Activated CD8-positive, alpha-beta memory T cell treated with anti-CD3 and anti-CD28 coated beads, Interleukin-2, amount 10 ng/mL, durations not matched to agents 7 days and 5 days (primary cell): ENCODE measurements at places on chromosomes 16 and 17.

GRCh38 chr17:44012874-44013273, 1.9 kb downstream of the TMEM101 start:
- no peak for DNase-seq

DNA sequence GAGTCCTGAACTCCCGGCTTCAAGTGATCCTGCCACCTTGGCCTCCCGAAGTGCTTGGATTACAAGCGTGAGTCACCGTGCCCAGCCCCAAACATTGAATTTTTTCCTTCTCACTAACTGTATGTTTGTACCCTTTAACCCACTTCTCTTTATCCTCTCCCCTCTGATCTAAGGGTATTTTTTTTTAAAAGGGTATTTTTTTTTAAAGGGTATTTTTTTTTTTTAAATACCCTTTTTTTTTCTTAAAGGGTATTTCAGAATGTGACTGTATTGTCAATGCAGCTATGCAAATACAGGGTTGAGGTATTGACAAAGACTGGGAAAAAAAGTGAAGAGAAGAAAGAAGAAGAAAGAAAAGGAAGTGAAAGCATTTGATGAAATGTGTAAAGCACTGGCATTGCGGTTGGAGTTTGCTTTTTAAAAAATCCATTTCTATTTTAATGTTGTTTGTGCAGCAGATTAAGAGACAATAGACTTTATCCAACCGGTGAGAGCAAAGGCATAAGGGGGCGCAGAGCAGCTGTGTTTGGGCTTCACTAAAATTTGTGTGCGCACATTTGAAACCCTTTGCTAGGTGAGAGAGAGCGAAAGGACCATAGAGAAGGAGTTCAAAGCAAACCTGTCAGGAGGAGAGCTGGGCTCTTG, 42.4 kb downstream of the SYT17 start:
- no peak for DNase-seq

DNA sequence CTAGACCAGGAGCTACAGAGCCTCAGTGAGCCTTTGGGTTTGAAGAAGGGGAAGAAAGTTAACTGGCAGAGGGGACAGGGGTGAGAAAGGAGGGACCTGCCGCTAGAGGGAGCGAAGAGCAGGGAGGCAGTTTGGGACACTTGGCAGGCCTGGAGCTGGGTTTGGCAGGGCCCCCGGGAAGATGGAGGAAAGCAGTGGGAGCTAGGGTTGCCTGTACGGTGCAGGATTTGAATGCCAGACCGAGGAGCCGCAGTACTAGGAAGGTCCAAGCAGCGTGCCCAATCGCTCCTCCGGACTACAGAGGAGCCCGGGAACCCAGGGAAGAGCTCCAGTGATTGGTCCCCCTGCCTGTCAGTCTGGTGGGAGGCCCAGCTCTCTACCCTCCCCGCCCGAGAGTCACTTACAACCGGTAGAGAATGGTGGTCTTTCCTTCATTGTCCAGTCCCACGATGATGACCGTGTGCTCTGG, 1.3 kb downstream of the ARL5C start:
- peak; percentile 90 for DNase-seq

- peak; percentile 74 for DNase-seq
These were observed 2.7 kb upstream of the TMIGD1 start for GRCh38 chr17:30336369-30337171.

DNA sequence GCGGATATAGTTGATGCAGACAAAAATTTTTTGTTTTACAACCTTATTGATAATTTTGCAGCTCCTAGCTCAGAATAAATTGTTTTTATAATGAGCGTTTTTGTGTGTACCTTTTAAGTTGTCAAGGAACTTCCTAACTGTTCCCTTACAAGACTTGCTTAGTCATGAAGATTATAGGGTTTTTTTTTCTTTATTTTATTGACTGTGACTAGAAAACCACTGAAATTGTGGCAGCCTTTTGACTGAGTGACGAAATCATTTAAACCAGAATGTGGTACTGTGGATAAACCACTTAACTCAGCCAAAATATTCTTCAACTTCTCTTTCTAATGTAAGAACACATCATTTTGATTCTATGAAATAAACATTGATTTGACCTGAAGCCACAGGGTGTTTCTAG, 40.8 kb upstream of the VPS4A start:
- DNase-seq: no peak

GRCh38 chr16:57814896-57815295, 12.6 kb upstream of the KIFC3 start:
- DNase-seq: no peak

DNA sequence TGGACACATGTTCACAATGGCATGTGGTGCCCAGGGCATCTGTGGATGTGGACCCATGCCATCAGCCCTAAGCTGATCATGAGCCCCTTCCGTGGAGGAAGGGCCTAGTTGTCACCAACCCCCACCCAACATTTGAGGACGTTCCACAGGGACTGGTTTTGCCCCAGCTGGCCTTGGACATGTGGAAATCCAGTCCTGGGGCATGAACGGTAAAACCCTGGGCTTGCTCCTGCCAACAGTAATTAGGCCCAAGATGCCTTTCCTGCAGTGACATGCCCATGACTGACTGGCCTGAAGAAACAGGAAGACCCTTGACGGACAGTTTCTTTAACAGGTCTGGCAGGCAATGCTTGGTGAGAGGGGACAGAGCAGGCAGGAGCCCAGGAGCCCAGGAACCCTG, 7.7 kb downstream of the TNS4 start:
- DNase-seq: no peak

DNA sequence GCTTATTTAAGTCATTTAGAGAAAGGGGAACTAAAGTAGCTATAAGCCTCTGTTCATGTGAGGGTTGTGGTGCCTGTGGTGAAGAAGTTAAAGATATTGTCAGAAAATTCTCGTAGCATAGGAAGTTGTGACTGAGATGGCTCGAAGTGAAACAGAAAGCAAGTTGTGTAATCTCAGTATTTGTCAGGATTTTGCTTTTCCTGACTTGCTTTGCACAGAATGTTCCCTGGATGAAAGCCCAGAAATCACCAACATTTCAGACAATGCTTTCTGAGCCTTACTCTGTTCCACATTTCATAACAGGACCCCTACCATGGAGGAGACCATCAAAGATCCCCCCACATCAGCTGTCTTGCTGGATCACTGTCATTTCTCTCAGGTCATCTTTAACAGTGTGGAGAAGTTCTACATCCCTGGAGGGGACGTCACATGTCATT, 10.6 kb downstream of the CALCOCO2 start:
- DNase-seq: peak; percentile 84

GRCh38 chr16:72164691-72165090, 7.3 kb downstream of the PMFBP1 start:
- DNase-seq: no peak

- no peak for DNase-seq
These were observed 22.2 kb downstream of the TEX2 start for GRCh38 chr17:64240741-64241347.

GRCh38 chr16:57284209-57284951, at the start of gene PLLP:
Gene PLLP, minus strand, starts transcription at chr16:57284672. Its CDS starts 132 bp downstream, at chr16:57284540.
- no peak for DNase-seq

DNA sequence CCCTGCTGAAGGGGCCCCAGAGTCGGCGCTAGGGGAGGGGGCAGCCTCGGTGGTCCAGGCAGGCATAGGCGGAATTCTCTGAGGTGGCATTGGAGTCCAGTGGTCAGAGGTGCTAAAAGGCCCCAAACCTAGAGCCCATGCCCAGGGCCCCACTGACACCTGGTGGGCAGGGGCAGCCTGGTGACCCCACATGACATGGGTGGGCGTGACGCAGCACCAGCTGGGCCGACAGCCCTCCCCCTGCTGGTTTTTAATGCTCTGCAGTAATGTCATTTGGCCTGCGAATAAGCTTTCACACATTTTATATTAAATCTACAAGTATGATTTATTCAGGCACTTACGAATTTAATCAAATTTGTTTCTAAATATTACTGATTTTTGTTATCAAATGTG, 2.1 kb upstream of the RNPS1 start:
- DNase-seq: no peak

- no peak for DNase-seq
These were observed 19.7 kb downstream of the ADGRG1 start for GRCh38 chr16:57648125-57648524.

GRCh38 chr16:4536391-4537106, 2.0 kb downstream of the CDIP1 start:
- DNase-seq: no peak

DNA sequence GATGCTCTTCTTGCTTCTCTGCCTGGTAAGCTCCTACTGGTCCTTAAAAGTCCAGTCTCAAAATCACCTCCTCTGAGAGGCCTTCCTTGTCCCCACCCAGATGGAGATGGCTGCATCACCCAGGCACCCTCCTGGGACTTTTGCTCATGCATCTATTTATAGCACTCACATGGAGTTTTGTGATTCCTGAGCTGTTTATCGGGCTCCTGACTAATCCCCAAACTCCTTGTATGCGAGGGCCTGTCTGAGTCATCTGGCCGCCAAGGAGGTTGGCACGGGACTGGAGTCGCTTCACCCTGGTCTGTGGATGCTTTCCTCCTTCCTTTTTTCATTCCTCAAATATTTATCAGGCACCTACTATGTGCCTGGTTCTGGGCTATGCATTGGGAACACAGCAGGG, 2.3 kb upstream of the MAP2K3 start:
- no peak for DNase-seq

GRCh38 chr17:52027620-52028295, 130.8 kb downstream of the CA10 start:
- no peak for DNase-seq

GRCh38 chr16:2979669-2980226, 498 bp downstream of the PKMYT1 start:
- peak; percentile 60 for DNase-seq

- DNase-seq: peak; percentile 89
These were observed 164.0 kb downstream of the LAT start for GRCh38 chr16:29148867-29149272.

GRCh38 chr16:68898026-68898425, 54.7 kb downstream of the TANGO6 start:
- DNase-seq: no peak

DNA sequence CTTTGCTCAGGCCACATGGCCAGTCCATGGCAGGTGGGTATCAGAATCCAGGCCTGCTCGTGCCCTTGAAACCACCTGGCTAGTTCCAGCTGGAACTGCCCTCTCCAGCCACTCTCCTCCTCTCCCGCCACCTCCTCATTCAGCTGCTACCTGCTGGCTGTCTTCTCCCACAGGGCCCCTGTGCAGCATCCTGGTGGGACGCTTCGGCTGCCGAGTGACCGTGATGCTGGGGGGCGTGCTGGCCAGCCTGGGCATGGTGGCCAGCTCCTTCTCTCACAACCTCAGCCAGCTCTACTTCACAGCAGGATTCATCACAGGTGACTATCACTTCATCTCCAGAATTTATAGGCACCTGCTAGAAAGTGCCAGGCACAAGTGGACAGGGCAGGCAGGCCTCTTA, 10.1 kb downstream of the SLC16A5 start:
- no peak for DNase-seq

- no peak for DNase-seq
These were observed 11.0 kb upstream of the CAMKK1 start for GRCh38 chr17:3903881-3904290.

- no peak for DNase-seq
These were observed 12.7 kb downstream of the NDUFAF8 start for GRCh38 chr17:81251709-81252301.

DNA sequence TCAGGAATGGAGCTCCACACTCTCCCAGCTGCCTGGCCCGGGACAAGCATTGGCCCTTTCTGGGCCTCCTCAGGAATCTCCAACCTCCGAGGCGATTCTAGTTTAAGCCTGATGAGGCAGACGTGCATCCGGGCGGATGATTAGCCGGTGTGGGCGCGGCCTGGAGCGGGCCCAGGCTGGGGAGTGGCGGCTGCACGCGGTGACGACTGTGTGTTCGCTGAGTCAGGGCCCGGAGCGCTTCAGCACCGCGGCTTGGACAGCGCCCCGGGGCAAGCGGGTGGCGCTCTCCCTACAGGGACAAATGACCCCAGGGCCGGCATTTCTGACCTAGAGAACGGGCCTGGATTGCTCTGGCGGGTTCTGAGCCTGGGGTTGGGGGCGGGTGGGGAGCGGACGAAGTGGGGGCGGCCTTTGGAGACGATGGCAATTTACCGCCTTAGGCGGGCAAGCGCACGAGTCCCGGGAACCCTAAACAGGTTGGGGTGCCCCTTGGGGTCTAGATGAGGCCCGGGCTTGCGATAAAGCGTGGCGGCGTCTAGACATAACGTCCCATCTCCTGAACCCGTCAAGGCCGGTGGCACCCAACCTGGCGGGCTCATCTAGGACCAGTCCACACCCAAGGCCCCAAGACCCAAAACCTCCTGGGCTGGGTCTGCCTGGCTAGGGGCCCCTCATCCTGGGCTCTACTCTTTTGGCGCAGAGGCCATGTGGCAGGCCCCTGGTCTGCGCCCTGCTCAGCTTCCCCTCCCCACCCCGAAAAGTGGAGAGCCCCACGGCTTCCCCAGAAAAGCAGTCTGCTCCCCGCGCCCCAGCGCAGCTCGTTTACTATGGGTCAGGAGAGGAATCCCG, 22.3 kb upstream of the ZNHIT3 start:
- DNase-seq: peak; percentile 76

- DNase-seq: no peak
These were observed 60.4 kb downstream of the PLXDC1 start for GRCh38 chr17:39090908-39091665.

DNA sequence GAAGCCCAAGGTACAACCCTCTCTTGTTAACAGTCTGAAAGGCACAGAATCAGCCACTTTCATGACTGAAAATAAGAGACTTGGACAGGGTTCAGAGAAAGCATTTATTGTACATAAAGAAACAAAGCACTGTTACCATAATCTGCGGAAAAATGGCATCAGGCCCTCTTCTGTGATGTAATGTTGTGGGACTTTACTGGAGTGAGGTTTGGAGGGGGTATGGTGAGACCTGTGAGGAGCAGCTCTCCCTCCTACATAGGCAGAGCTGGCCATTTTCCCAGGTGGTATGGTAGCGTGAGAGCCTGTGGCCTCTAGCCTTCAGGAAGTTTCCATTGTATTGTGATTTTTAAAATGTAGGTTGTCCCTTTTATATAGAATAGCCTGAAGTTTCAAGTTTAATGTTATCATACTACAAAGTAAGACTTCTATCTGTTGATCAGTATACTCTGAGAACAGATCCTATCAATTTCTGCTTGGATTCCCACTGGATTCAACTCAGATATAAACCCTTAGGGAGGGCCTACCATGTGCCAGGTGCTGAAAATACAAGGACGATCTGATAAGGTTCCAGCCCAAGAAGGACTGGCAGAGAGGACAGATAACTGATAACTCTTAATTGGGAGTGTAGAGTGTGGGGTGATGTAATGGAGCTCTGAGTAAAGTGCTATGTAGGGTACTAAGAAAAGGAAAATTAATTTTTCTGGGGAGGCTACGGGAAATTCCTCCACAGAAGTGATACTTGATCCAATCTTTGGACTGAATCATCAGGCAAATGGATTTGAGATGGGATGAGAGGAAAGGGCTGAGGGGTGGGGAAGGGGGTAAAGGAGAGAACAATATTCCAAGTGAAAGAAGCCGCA, 4.1 kb upstream of the YPEL2 start:
- DNase-seq: no peak

- DNase-seq: no peak
These were observed 56.7 kb upstream of the C17orf78 start for GRCh38 chr17:37318931-37319594.

GRCh38 chr17:40086150-40087044, 14.0 kb downstream of the NR1D1 start:
- DNase-seq: peak; percentile 66

DNA sequence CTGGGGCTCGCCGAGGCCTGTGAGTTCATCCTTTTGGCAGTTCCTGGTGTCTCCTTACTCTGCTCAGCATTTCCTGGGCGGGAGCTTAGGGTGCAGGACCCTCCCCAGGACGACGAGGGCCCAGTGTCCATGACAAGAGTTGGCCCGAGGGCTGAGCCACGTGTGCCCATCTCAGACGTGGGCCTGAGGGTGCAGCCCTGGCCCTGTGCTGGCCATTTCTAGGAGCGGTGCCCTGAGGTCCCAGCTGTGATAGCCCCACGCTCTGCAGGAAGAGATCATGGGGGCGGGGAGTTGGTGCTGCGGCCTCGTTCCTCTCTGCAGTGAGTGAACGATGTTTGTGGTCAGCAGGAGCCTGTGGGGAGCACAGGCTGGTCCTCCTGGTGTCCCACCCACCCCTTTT, 6.0 kb upstream of the MC1R start:
- no peak for DNase-seq
